GM12892 (cell line): ENCODE measurements at places on chromosomes 7 and 10.

GRCh38 chr10:102501201-102502028, 1.1 kb downstream of the ACTR1A start:
- no peak for DNase-seq

DNA sequence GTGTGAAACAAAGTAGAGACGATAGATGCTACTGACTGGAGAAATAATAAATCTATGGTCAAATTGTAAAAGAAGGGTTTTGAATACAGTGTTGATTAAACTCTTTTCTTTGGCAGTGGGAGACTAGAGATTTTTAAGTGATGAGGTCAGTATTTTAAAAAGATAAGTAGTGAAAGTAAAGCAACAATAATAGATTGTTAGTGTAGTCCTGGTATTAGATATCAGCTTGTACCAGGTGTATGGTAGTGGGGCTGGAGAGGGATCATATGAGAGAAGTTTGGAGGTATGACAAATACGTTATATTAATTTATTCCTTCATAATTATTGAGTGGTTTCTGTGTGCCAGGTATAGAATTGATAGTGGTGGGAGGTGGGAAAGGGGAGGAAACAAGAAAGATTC, 25.2 kb downstream of the PHTF2 start:
- DNase-seq, result no peak

GRCh38 chr10:5571826-5572225, 47.1 kb downstream of the CALML3 start:
- DNase-seq, result no peak

DNA sequence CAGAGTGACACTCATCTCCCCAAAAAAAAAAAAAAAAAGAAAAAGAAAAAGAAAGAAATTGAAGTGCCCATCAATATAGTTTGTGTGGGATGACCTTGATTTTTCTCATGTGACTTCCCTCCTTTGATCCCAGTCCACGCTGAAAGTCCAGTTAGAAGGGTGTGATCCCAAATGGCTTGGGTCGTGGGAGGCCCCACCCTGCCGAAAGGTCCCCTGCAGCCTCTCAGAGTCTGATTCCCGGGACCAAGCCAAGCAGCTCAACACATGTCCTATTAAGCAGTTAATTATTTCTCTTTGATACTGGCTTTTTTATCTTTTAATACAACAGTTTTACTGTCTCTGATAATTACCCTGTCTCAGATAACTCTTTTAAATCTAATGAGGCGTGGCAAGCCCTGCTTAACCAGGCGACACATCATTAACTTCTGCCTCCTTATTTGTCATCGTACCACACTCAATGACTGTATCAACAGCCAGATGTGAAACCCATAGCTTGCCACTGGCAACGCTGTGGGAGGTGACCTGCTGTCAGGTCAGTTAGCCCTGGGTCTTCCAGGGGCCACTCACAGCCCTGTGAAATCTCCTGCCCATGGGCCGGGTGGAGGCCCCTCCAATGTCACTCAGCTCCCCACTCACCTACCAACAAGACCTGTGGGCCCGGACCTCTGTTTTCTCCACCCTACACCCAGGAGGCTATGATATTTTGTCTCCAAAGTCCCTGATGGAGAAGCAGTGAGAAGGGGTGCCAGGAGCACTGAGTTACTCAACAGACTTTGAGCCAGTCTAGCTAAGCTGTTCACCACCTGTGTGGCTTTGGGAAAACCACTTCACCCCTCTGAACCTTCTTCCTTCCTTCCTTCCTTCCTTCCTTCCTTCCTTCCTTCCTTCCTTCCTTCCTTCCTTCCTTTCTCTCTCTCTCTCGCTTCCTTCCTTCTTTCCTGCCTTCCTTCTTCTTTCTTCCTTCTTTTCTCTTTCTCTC, 110.0 kb upstream of the SFMBT2 start:
- DNase-seq, result no peak

- no peak for DNase-seq
Measured at GRCh38 chr10:30786131-30786530, 156.6 kb upstream of the LYZL2 start.

DNA sequence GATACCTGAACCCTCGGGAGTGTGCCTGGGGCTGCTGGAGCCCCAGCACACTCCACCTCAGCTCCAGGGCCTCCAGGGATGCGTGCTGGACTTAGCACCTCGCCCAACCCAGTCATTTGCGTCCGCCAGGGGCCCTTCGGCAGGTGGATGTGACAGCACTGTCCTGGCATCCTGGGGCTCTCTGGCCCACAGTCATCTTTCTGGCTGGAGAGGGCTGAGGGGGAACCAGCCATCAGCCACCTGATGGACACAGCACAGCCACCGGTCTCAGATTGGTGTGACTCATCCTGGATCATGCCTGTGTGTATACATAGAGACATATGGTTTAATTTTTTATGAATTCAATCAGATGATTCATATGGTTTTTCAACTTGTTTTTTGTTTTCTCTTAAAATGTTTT, 11.1 kb downstream of the ZNF775 start:
- no peak for DNase-seq

GRCh38 chr7:24653316-24654085, 80.2 kb downstream of the PALS2 start:
- DNase-seq, result no peak

DNA sequence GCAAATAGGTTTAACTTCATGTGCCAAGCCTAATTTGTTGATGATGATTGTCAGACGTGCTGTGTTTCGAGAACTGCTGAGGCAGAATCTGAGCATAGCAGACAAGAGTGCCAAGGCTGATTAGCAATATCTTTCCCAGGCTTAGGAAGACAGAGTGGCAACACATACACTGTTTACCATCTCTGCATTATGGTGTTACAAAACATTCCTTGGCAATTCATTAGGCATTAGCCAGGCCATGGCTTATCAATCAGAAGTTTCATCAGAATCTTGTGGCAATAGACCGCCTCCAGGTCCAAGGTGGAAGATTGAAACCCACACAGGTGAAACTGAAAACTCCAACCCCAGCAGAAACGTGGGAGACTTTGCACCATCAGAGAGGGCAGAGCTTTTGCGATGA, 148.5 kb downstream of the AOAH start:
- DNase-seq, result no peak

DNA sequence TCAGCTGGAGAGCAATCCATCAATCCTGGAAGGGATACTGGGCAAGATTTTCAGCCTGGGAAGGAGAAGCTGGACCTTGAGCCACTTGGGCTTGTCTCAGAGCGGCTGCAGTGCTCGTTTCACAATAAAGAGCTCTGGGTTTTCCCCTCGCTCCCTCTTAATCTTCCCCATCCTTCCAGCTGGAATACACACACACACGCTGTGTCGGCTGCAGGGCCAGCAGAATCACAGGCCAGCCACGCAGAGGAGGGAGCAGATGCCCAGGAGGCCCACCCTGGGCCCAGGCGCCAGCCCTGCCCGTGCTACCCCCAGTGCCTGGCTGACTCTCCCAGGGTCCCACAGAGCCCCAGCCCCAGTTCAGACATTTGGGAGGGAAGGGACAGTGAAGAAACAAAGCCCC, 255.1 kb downstream of the TNS3 start:
- DNase-seq, result no peak

DNA sequence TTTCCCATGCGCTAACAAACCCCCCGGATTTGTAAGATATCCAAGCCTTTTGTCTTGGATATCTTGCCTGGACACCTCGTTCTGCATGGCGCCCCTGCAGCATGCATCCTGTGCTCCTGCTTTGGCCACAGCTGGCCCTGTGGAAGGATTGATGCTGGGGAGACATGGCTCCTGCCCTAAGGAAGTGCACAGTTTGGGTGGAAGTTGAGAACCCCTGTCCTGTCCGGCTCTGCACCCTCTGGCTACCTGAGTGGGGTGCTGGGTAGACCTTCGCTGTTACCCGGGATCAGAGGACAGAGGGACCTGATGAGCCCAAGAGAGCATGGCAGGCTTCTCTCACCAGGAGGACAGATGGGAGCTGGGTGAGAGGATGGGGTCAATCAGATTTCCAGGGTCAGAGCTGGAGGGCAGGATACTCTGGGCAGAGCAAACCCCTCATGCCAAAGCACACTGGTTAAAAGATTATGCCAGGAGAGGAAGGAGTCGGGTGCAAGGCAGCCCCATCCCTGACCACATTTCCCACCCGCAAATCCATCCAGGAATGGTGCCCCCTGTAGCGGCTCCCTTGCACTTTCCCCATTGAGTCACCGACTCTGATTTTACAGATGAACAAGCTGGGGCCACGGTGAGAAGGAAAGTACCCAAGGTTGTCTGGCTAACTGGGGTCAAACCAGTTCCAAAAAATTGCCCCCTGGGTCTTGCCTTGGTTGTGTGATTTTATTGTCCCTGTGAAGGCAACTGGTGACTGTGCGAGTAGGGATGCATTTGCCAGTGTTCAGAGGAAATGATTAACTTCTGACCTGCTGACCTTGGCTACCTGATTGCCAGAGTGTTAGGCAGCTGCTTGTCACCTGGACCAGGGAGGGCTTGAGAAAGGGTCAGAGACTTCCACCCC, 290.1 kb upstream of the ZMIZ1 start:
- no peak for DNase-seq

- DNase-seq, result no peak
Measured at GRCh38 chr10:80136134-80136571, 3.6 kb downstream of the PLAC9 start.

DNA sequence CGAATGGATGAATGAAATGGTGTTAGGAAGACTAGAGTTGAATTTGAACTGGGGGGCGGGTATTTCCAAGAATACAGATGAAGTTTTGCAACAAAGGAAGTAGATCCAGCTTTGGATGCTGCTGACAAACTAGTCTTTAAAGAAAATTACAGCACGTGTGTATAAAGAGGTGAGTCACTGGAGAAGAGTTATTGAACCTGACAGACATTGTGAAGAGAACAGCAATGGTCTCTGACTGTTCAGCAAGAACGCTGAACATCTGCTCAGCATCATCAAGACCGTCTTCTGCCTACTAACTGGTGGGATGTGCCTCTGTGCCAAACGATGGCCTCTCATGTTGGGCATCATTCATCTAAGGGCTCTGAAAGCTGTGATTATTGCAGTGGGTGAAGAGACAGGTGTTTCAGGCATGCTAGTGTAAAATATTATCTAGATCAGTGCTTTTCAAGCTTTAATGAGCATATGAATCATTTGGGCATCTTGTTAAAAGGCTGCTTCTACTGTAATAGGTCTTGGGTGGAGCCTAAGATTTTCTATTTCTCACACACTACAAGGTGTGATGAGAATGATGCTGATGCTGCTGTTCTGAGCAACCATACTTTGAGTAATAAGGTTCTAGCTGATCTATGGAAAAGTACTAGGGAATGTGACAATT, 291.3 kb downstream of the PTEN start:
- no peak for DNase-seq
